Renal cortical epithelial cell (primary cell): ENCODE measurements at places on chromosomes 7 and 10.

DNA sequence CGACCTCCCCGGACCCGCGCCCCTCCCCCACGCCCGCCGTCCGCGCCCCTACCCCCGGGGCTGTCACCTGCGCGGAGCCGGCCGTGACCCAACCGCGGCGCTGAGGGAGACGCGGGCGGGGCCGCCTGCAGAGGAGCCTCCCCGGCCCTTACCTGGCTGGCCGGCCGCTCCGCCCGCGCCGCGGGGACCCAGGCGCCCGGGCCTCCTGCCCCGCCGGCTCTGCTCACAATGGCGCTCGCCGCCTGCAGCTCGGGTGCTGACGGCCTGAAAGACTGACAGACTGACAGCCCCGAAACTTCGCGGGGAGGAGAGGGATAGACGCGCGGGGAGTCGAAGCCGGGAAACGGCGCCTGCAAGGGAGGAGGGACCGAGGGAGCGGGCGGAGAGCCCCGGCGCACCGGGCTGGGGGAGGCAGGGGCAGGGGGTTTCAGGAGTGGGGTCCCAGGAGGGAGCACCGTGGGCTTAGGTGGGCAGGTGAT lies 393 bp downstream of the ZNF467 start:
- DNase-seq: no peak

DNA sequence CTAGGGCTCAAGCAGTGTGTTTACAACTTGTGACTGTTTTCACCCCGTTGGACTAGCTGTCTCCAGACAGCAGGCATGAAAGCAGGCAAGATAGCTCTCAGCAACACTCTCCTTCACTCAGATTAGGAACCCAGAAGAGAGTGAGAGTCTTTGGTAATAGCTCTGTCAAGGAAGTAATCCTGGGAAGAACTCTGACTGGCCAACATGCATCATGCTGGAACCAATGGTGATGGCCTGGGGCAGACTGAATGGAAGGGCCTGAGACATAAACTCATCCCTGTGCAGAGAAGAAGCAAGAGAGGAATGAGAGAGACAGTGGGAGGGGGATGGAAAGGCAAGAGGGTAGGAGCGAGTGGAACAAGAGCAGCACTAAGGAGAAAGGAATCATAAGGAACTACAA lies 48.9 kb downstream of the AKR1D1 start:
- peak; percentile 58 for DNase-seq

DNA sequence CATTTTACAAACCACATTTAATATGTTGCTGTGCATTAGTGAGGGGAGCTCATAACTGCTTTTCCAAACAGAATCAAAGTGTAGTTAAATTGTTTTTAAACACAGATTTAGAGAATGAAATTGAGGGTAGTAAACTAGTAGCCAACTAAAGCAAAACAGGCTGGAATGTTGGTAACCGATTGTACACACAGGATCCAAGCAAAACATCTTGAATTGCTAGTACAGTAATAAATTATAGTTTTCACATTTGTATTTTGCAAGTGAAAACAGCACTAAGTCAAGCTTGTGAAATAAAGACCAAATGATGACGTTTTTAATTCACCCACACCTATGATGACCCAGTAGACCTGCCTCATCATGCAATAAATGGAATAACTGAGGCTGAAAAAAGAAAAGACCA lies 198.3 kb downstream of the HDAC9 start:
- no peak for DNase-seq

GRCh38 chr7:120857588-120858573 lies at the start of gene TSPAN12:
Gene TSPAN12, minus strand, starts transcription at chr7:120858144. Its CDS starts 1,381 bp downstream, at chr7:120856763.
- DNase-seq: peak; percentile 71

GRCh38 chr7:29005829-29006228 lies 47.7 kb upstream of the TRIL start:
- peak; percentile 71 for DNase-seq

DNA sequence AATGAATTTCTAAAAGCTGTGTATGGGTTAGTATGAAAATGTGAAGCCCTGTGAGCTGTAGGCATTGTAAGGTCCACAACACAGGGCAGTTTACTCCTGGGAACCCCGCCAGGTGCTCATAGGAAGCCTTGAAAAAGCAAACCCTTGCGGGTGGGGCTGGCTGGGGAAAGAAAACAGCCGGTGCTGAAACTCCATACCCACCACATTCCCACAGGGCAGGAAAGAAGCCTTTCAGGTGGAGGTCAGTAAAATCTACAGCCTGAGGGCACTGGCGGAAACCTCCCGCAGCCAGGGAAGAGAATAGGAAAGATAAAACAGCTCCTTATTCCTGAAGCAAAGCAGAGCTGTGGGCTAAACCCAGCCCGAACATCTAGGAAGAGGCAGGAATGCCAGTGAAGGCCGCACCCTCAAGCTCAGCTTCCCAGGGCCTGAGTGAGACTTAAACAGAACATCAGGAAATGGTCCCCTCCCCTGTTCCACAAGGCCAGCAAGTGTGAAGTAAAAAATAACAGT lies 34.7 kb downstream of the PODXL start:
- peak; percentile 54 for DNase-seq

- DNase-seq: no peak
These were observed 1.1 kb downstream of the EFCAB10 start for GRCh38 chr7:105580022-105580740.

GRCh38 chr10:79385392-79385795 lies 38.1 kb downstream of the PPIF start:
- no peak for DNase-seq

GRCh38 chr7:50544992-50545391 lies 20.2 kb downstream of the DDC start:
- DNase-seq: no peak

GRCh38 chr7:3497796-3498195 lies 196.7 kb downstream of the SDK1 start:
- no peak for DNase-seq

DNA sequence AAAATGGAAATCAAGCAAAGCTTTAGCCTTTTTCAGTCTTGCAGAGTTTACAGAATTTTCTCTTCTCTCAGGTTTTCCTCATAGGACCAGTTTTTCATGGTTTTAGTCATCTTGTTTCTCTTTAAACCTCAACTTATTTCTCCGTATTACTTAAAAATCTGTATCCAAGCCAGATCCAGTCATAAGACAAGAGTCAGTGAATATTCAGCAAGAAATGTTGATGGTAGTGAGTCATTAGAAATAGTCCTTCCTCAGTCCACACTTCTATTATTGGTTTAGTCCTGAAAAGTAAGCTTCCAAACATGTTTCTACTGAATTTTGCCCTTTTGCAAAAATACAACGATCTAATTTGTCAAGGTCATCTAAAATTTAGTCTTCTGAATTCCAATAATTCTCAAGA lies 107.0 kb downstream of the VIM start:
- peak; percentile 72 for DNase-seq

DNA sequence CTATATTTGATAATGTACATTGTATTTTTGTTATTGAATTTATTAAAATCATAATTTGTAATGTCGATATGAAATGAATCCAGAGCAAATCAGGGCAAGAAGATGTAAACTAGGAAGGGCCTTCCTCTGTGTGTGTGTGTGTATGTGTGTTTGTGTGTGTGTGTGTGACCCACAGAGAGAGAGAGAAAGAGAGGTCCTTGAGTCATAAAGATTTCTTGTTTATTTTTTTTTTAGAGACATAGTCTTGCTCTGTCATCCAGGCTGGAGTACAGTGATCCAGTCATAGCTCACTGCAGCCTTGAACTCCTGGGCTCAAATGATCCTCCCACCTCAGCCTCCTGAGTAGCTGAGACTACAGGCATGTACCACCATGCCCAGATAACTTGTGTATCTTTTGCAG lies 50.7 kb downstream of the INPP5F start:
- no peak for DNase-seq

DNA sequence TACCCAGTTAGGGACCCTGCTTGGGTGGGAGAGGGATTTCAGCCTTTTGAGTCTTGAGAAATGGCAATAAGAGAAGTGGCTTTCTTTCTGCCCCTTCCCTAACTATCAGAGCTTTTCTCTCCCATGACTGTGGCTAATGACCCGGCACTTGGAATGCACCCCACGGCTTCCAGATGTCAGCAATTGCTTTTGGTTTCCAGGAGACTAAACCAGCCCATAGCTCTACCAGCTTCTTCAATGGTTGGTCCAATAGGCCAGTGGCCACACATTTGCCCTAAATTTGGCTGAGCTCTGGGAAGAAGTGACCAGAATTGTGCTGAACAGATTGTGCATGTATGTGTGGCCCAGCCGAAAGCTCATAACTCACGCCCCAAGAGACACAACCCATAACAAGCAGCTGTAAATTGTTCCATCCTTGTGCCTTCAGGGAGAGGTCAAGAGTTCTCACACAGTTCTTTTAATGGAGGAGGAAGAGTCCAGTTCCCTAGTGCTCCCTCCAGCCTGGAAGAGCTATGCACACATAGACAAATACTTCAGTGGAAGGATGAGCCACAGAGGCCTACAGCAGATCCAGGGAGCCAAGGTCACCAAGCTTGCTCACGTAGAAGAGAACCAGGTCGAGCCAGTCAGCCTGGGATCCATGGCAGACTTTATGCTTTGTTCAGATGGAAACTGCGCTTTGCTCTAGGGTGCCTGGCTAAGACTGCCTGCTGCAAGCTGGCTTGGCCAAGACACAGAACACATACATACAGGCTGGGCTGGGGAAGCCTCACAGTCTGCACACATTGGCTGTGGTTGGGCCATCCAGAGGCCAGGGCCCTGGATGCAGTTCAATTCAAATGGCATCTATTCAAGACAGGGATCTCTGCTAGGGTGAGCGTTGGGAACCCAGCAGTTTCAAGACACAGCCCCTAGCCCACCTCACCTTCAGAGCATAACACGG lies 131.8 kb upstream of the HABP2 start:
- DNase-seq: no peak

DNA sequence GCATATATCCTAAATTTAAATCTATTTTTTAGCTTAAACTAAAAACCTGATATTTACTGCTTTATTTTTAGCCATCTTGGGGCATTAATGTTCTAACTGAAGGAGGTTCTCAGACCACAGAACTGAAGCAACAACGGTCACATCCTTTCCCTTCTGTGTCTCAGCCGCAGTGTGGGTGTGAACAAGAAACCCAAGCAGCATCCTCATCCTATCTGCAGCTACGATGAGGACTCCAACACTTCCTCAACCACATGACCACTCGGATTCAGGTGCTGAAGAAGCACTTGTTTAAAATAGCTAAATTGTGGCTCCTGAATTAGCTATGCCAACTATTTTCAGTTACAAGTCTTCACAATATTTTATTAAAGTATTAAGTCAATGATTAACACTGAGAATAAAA lies 5.3 kb downstream of the ESYT2 start:
- no peak for DNase-seq

DNA sequence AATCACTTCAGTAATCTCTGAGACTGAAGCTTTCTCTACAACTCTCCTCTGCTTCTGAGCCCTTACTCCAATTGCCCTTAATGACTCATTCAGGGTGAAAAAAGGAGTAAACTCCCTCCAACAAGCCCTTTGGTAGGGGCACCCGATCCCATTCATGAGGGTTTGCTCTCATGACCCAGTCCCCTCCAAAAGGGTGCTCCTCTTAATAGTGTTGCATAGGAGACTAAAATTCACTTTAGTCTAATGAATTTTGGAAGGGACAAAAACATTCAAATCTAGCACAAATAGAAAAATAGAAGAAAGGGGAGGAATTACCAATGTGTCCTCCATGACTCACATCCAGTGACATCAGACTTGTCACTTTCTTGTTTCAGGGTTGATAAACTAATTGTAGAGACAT lies 66.2 kb upstream of the CCNY start:
- peak; percentile 51 for DNase-seq

- DNase-seq: no peak
These were observed 229.7 kb downstream of the CACNB2 start for GRCh38 chr10:18369859-18370473.

DNA sequence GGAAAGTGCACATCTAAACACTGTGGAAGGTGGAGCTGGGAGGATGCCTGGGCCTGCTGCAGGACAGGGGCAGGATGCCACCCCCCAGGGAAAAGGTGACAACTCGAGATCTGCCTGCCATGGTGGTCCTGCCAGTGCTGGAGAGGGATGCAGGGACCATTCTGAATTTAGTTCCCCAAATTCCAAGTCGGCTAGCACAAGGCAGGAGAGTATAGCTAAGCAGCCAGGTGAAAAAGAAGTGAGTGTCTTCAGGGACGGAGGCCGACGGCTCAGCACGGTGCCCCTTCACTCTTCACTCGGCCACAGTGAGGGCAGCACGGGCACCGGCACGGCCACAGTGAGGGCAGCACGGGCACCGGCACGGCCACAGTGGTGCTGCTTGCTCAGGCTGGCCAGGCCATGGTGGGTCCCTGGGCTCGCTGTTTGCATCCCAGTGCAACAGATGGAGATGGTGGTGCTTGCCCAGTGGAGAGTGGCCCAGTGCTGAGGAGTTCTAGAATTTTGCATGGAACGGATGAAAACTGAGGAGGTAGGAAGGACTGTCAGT lies 161.3 kb upstream of the SHH start:
- DNase-seq: no peak

DNA sequence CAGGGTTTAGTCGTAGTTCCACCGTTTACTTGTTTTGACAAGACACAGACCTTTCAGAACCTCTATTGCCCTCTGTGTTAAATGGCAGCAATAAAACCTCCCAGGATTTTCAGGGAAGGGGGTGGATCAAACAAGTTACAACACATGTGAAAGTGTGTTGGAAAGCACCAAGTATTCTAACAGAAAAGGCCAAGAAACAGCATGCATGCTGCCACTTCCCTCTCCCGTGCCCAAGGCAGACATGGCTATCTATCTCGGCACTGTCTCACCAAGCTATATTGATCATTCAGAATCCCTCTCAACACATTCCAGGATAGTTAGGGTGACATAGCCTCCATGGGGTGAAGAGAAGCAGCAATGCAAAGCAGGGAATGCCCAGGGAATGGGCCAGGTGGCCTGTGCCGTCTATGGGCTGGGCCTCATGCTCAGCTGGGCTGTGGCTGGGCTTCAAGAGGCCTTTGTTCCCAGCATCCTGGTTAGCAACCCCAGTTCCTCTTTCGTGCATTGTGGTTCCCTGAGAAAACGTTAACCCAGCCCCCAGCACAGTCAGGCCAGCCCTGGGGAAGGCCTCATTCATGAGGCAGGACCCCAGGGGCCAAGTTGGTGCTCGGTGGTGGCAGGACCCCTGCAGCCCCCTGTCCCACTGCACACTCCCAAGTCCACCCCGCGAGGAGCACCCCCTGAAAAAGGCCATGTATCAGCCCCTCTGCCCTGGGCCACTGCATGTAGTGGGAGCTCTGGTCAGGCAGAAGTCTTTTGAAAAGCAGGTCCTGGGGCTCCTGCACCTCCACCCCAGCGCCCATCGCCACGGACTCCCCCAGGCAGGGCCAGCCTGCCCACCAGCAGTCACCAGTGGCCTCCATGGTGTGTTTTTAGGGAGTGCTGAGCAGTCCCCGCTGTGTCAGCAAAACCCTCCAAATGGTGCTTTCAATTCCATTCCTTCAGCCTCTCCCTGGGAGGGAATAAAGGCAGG lies 25.5 kb downstream of the VSIR start:
- no peak for DNase-seq

- no peak for DNase-seq
These were observed 129.1 kb downstream of the LRRC4 start for GRCh38 chr7:127901895-127902703.

GRCh38 chr7:74334030-74334429 lies 44.8 kb downstream of the CLIP2 start:
- DNase-seq: peak; percentile 44
